GM13977 (cell line): ENCODE measurements at places on chromosomes 7 and 10.

DNA sequence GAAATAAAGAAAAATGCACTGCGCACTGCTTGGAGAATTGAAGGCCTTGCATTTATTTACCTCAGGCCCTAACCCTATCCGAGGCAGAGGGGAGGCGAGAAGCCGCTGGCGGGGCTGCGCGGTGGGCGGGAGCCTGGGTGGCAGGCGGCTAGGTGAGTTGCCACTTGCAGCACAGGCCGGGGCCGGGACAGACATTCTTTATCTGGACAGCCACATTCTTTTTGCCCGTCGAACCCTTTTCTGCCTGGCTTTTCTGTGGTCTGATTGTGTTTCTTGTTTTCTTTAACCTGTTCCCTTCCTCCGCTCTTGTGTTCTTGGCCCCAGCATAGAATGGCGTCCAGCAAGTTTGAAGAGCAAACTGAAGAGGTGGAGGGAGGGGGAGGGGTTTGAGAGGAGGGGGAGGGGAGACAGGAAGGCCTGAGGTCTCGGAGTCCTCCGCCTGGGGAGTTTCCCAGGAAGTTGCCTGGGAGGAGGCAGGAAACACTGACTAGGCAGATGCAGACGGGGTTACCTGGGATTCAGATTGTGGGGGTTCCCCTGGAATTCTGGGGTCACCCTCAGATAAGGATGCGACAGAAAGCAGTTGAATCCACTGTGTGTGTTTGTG, 5.1 kb downstream of the SHH start:
- DNase-seq: no peak

DNA sequence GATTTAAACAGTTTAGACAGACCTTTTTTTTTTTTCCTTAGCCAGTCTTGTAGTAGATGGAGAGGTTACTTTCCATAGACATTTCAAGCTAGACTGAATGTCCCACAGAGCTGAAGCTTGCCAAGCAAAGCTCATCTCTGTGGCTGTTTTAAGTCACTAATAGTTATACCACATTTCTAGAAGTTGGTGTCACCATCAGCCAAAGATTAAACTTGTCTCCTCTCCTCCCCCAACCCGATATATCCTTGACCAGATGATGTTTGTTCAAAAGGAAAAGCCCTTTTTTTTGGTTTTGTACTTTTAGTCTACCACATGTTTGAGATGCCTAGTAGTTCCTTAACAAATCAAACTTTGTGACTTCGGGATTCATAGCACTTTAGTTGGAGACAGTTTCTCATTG, 66.1 kb downstream of the ADD3 start:
- no peak for DNase-seq

- DNase-seq: no peak
These were observed 91.7 kb upstream of the IFRD1 start for GRCh38 chr7:112358513-112358912.

DNA sequence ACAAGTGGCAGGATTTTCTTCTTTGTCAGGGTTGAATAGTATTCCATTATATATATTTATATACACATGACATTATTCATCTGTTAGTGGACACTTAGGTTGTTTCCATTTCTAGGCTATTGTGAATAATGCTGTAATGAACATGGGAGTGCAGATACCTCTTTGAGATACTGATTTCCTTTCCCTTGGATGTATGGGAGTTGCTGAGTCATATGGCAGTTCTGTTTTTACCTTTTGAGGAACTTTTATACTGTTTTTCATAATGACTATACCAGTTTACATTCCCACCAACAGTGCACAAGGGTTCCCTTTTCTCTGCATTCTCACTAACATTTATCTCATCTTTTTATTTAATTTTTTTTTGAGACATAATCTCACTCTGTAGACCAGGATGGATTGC, 1.8 kb upstream of the CLCN1 start:
- no peak for DNase-seq

DNA sequence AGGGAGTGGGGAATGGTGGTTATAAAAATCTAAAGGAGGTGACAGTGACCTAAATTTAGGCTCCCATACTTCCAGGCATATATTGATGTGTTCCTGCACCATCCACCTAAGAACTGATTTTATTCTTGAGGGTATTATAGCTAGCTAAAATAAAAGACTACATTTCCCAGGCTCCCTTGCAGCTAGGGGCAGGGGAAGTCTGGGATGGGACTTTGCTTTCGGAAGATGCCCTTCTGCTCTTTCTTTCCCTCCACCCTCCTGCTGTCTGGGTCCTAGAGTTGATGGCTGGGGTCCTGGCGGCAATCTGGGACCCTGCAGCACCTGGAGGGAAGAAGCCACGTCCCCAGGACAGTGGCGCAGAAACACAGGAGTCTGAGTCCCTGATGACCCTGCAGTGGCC, 53.8 kb upstream of the SAMD8 start:
- DNase-seq: no peak
